ENCODE measurements at places on chromosomes 1 and 21.

DNA sequence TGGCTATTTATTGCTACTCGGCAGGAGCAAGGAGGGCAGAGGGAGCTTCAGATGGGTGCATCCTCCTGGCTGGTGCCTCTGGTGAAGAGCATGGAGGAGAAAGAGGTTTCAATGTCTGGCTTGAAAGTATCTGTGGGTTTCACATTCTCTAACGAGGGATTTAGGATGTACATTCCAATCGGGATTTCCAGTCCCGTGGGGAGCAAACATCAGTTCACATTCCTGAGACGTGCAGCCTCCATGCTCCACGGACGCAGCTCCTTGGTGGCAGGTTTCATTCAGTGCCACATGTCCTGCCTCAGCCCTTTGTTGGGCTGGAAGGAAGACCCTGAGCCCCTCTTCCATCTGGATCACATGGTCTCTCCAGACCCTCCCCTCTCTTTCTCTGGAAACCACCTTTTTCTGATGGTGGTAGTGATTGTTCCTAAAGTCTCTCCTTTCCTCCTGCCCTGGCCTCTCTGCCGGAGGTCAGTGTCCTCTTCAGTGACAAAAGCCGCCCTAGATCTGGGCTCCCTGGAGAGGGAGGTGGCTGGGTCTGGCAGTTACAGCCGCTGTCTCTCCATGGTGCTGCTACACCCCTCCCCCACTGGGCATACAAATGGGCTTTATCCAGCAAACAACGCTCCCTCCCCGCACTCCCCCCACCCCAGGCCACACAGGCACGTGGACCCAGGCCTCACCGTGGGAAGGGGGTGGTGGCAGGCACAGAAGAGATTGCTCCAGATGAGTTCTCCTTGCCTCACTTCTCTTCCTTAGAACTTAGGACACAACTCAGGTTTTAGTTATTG is 826 bp upstream of the CA14 start:
- DNase-seq = no peak

DNA sequence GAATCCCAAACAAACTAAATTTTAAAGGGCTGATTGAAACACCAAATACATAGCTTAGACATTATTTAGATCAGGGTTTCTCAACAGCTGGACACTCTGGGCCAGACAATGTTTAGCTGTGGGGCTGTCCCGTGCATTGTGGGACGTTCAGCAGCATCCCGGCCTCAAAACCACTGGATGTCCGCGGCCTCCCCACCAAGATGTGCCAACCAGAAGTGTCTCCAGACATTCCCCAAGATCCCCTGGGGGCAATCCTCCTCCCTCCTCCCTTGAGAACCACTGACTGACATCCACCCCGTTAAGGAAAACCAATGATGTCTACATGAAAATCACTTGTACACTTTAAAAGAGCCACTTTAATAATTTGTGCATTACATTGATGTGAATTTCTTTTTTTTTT is 38.4 kb downstream of the CLSTN1 start:
- no peak for DNase-seq

DNA sequence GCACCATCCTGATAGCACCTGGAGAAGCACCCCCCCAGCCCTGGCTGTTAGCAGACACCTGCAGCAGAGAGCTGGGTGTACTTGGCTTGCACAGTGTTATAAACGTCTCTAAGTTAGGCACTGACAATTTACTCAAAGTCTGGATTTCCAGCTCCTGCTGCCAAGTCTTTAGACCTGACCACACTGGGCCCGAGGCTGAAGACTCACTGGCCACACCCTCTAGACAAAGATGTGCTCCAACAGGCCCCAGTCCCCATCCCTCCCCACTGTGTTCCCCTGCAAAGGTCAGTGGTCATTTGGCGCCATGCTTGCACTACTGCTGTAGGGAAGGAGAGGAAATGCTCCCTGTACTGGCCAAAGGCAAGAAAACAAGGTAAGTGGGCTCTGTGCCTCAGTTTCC is 31.1 kb downstream of the PADI6 start:
- DNase-seq = no peak

DNA sequence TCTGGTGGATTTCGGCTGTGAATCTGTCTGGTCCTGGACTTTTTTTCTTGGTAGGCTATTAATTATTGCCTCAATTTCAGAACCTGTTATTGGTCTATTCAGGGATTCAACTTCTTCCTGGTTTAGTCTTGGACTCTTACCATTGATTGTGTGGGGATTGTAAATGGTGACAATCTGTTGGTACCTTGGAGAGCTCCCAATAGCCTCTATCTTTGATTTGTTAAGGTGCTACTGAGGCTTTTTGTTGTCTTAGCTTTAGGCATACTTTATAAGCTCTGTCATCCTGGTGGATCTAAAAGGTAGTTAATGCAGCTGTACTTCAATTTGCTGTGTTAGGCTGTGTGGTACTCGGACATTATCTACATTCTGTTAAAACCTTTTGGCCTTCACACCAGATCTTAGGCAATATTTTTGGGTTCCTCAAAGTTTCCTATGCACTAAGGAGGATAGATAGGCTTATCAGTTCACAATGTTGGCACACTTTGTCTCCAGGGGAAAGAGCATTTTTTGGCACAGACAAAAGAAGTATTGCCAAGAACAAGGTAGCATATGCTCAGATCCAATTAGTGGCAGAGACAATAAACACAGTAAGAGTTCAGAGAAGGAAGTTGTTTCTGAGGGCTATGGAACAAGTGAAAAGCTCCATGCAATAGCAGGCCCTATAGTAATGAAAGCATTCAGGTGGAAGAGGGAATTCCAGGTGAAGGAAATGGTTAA is 230.4 kb downstream of the PDE4B start:
- DNase-seq = no peak

DNA sequence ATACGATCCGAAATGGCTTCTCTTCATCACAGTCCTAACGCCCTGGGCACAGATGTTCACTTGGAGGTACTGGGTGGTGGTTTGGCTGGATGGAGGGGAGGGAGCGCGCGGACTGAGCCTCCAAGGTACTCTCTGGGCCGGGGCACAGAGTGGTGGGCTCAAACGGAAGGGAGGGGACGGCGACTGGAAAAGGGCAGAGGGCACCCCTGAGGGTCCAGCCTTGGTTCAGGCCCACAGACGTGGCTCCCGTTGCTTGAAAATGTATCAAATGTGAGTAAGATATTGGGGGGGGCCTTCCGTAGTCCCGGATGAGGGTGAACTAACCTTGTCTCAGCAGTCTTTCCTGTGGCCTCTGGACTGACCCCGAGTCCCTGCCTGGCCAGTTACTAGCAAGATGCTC is 463 bp downstream of the IL12RB2 start:
- DNase-seq = no peak

DNA sequence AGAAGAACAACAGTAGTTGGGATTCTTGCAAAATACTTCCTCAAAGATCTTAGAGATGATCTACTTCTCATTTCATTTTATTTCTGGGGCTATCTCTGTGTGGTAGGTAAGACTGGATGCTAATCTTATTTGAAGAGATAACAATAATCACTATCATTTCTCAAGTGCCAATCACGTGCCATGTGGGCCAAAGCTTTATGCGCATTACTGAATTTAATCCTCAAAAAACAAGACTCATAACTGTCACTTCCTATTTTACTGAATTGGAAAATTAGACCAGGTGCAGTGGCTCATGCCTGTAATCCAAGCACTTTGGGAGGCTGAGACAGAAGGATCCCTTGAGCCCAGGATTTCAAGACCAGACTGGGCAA is 121.7 kb downstream of the KCNN3 start:
- DNase-seq = no peak

GRCh38 chr21:41477641-41478318 is 30.2 kb downstream of the TMPRSS2 start:
- DNase-seq = no peak

DNA sequence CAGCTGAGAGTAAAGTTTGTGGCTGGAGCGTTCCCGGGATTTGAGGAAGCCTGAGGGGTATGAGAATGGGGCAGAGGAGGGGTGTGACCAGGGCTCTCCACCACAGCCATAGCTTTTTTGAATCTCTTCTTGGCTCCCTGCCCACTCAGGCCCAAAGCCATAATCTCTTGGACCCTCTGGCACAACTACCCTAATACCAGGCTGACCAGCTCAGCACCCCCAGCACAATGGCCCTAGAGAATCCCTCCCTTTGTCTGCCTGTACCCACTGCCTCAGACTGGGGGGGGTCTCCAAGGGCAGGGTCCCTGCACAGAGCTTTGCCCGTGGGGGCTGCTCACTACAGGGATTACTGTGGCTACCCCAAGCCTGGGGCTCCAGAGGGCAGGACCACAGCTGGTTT is 7.5 kb downstream of the DENND4B start:
- no peak for DNase-seq

- DNase-seq = peak; percentile 68
Measured at GRCh38 chr1:160675641-160676410, 29.0 kb upstream of the SLAMF1 start.

GRCh38 chr1:214537219-214537618 is 14.2 kb downstream of the PTPN14 start:
- no peak for DNase-seq

DNA sequence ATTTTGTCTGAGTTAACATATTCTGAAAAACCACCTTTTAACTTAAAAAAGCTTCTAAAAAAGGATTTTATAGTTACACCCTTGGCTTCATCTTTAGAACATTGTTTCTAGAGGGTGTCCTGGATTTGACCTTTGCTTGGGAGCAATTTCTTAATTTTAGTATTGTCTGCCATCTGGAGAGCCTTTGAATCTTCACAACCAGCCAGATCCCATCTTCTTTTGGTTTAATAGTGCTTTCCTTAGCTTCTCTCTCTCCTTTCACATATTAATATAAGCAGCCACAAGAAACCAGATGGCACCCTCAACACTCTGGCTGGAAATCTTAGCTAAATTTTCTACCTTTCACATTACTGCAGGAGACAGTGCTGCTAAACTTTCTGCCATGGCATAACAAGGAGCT is 76.5 kb upstream of the TSPAN2 start:
- DNase-seq = no peak

- no peak for DNase-seq
Measured at GRCh38 chr1:59258412-59259032, 38.4 kb upstream of the FGGY start.

Data from T-cell (primary cell).